Activated CD4-positive, CD25-positive, alpha-beta regulatory T cell treated with anti-CD3 and anti-CD28 coated beads, Interleukin-2, amount 50 U/mL, for 24 hours (primary cell): ENCODE measurements at places on chromosomes 7 and 10.

DNA sequence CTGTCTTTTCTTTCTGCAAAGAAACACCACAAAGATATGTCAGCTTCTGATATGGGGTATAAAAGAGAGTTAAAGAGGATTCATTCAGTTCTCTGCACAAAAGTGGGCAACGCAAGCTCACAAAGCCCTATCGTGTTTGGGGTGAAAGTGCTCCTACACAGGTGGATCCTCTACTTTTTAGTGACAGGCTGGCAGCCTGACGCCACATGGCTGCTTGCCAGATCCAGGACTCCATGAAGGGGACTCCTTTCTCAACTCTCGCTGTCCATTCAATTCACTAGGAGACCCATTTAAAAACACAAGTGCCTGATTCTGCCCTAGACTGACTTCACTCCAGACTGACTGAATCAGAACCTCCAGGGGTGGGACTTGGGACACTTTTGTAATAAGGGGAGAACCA is 8.0 kb downstream of the PARP12 start:
- ATAC-seq = no peak

DNA sequence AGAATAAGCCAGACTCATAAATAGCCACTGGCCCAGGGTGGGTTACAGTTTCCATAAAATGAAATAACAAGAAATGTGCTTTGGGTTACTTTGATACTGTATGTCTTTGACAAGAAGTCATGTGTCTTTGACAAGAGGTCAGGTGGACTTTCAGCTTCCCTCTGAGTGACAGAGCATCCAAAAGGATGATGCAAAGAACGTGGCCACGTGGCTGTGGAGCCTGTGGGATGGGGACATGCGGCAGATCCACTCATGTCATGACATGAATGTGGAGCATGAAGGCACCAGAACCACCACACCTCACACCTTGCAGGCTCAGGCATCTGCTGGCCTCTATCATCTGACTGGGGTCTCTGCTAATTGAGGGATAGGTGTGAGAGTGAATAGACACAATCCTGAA is 37.1 kb upstream of the CUX1 start:
- no peak for ATAC-seq

DNA sequence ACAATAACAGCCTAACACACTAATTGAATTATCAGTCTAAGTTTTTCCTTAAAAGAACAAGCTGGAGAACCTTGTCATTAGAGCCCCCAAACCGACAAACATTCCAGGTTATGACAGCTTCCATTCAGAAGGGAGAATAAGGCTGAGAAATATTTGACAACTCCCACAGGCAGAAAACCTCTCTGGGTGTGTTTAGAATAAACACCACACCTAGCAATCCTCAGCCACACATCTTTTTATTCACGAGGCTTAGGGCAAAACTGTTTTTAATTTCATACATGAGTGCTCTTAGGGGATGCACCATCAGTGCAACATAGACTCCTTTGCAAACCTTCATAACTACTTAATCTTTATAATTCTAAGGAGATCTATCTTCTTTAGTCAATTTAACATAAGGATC is 24.2 kb downstream of the STN1 start:
- ATAC-seq = no peak

GRCh38 chr7:1503390-1503789 is 799 bp downstream of the INTS1 start:
- ATAC-seq = no peak
